Activated T-cell treated with anti-CD3 and anti-CD28 coated beads, Interleukin-2, amount 50 U/mL, for 48 hours (primary cell): ENCODE measurements at places on chromosomes 7 and 10.

DNA sequence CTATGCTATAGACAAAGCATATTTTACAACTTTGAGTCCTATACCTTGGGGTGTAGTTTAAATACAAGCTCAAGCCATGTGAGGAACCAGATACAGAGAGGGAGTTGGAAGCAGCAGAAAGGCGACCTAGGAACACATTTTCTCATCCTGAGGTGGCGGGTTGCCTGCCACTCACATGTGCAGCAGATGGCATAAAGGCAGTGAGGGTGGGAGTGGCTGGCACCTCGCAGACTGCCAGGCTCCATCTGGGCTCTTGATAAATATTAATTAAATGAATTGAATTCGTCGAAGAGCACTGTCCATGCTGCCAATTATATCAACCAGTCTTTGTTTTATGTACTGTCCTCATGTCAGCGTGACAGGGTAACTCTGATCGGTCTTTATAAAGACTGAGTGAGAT, 79.0 kb upstream of the SEMA3C start:
- DNase-seq: no peak

- no peak for DNase-seq
Observed at GRCh38 chr10:124040451-124041188, 52.8 kb downstream of the CHST15 start.

DNA sequence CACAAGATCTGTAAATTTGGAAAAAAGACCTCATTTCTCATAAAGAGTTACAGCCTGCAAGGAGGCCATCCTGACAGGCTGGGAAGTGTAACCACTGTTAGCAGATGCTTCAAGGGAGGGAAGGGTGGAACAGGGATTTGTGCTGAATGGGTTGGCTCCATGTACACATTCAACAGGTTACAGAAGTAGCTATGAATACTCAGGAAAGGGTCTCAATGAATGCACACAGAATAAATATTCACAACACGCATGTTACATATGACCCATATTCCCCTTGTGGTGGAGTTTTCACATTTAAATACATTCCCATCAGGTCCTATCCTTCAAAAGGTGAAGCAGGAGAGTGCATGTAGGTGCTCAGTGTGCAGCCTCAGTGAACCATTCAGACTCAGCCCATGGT, 316.4 kb upstream of the COBL start:
- DNase-seq: no peak

DNA sequence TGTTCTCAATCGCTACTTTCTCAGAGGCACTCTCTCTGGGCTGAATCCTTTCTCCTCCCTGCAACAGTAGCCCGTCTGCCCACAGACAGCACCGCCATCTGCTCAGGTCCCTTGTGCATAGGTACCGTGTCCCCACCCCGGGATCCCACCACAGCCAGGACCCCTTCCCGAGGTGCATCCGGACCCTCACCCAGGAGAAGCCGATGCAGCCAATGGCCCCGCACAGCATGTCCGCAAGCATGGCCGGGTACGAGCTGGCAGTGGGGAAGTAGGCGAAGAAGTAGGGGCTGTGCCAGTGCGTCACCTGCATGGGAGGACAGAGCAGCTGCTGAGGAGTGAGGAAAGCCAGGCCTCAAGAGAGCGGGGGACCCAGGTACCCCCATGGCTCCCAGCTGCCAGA, 25.5 kb downstream of the DDC start:
- no peak for DNase-seq

DNA sequence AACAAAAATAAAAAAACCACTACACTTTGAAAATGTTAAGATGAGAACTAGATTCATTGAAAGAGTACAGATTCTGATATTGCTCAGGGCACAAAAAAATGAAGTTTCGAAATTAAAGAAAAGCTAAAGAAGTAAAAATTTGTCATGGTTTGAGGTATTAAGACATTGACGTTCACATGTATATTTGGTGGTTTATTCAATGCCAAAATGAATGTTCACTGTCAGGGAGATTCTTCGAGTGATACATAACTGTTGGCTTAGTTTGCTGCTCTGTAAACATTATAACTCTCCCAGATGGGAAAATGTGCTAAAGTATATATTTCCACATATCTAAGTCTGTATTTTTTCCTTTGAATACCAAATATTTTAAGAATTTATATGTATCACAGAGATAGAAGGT, 345.0 kb downstream of the SEMA3D start:
- no peak for DNase-seq

- DNase-seq: no peak
Observed at GRCh38 chr7:35991511-35992232, 161.4 kb upstream of the EEPD1 start.

- no peak for DNase-seq
Observed at GRCh38 chr10:131897297-131897899, 3.4 kb upstream of the PPP2R2D start.

GRCh38 chr10:34731885-34732701, 83.0 kb downstream of the PARD3 start:
- DNase-seq: no peak

GRCh38 chr7:99011706-99012404, 132.1 kb downstream of the SMURF1 start:
- DNase-seq: no peak

GRCh38 chr10:6842722-6843121, 262.6 kb upstream of the PRKCQ start:
- no peak for DNase-seq

DNA sequence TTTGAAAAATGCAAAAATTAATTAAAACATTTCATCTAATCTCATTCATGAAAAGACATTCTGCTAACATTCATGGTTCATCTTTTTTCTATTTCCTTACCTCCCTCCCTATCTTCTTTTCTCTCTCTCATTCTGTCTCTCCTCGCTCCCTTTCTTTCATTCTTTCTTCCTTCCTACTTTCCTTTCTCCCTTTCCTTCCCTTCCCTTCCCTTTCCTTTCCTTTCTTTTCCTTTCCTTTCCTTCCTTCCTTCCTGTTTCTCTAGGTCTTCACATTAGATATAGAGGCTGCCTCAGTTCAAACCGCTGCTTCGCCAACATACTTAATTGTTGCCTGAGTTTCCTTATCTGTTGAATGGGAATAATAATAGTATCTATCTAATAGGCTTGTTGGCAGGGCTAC, 21.9 kb downstream of the SFRP4 start:
- no peak for DNase-seq

DNA sequence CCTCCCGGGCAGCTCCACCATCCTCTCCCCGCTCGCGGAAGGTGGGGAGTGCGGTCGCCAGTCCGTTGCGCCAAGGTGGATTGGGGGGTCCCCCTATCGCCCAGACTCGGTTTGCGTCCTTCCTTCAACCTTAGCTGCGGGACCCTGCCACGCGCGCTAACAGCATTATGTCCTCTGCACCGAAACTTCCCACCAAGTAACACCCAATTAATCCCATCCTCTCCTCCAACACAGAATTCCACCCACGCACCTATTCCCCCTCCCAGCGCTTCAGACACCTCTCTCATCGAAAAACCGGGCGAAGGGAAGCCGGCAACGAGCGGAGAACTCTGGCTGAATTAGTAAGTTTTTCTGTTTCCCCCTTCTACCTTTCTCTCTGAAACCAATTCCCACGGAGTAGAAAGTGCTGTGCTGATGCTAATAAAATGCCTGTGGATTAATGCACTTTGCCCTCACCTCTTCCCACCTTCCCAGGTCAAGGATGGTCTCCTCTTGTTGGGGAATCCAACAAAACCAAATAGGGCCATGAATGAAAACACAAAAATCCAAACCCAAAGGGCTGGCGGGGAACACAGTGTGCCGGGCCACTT, 947 bp downstream of the HOXA3 start:
- DNase-seq: peak; percentile 31

DNA sequence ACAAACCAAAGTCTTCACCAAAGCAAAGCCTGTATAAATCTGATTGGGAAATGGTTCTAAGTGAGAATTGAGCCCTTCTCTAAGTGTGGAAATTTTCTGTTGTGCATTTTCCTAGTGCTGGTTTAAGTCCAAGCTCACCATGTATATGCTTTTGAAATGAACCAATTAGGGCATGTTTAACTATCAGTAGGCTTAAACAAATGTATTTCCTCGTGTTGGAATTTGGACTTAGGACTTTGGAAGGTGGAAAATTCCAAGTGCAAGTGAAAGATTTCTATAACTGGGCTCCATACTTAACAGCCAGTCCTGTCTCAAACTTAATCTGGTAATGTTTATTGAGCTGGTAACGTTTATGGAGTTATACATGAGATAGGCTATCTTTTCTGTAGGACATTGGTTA, 28.5 kb downstream of the CCNY start:
- no peak for DNase-seq

DNA sequence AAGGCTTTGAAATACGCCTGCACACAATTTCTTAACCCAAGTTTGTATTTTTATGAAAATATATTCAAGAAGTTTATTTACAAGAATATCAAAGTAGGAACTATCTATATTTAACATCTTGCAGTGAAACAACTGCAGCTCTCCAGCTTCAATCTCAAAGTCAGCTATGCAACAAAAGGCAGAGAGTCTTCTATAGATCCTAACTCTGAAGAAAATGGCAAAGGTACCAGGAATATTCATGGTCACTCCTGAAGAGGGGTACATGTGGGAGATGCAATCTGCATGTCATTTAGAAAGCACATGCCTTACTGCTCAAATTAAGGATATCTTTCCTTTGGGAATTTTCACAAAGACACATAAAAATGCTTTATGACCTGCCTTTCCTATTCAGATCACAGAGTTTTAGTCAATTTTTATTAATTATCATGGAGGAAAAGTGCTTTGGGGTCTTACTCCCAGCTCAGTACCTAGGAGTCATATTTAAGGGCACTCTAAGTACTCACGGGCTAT, 1.5 kb downstream of the ANK3 start:
- no peak for DNase-seq

- DNase-seq: no peak
Observed at GRCh38 chr10:85645053-85645452, 721.5 kb downstream of the GRID1 start.

GRCh38 chr7:73936967-73937366, 76.0 kb downstream of the TMEM270 start:
- DNase-seq: no peak

DNA sequence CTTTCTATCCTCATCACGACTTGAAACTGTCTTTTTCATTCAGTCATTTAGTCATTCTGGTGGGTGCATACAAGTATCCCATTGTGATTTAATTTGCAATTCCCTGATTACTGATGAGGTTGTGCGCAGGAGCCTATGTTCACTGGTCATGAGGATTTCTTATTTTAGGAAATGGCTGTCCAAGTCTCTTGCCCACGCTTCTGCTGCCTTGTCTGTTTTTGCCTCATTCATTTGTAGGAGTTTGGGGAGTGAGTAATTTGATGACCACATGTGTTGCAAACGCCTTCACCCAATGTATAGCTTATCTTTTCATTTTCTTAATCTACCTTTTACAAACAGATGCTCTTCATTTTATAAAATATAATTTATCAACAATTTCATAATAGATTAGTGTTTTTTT, 127.3 kb downstream of the ARHGAP22 start:
- DNase-seq: peak; percentile 0

GRCh38 chr7:122305475-122306319, 1.1 kb upstream of the FEZF1 start:
- DNase-seq: no peak

DNA sequence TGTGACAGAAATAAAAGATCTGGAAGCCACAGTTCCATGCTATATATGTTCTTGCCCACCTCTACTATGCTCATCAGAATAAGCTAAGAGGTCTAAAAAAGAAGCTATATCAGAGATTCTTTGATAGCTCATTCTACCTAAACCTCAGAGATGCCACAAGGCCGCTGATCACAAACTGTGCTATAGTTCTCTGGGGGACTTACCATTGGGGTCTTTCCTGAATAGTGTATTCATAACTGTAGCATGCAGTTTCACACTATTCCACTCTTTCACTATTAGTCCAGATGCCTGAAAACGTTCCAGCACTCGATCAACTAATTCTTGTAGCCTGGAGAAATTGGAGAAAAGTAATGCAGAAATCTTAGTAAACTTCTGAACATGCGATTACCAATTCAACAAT, 44.5 kb upstream of the SPOCK2 start:
- no peak for DNase-seq

DNA sequence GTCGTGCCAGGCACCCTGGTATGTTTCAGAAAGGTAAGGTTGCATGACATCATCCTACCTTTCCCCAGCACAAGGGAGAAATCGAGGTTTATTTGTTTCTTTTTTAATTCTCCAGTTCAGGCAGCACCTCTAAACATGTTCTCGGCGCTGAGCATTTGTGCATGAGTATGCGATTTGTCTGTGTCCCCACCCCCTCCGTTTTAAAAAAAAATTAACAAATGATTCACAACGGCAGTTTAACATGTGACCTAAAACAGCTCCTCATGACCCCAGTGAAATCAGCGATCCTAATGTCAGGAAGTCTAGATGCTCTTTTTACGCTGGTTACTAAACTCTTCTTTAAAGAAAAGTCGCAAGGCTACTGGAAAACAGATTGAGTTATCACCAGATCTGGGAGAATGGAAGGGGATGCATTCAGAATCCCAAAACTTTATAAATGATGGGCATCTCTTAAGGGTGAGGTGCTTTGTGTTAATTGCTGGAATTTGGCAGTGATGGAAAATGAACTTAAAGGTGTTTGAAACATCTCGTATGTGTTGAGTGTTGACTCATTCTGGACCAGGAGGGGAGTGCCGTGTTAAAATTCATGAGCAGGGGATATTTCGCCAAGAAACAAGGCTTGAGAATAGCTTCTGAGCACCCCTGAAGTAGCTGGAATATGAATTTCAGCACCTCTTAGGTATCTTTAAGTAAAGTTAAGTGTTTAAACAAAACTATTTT, 106.8 kb upstream of the PDCD4 start:
- DNase-seq: no peak

DNA sequence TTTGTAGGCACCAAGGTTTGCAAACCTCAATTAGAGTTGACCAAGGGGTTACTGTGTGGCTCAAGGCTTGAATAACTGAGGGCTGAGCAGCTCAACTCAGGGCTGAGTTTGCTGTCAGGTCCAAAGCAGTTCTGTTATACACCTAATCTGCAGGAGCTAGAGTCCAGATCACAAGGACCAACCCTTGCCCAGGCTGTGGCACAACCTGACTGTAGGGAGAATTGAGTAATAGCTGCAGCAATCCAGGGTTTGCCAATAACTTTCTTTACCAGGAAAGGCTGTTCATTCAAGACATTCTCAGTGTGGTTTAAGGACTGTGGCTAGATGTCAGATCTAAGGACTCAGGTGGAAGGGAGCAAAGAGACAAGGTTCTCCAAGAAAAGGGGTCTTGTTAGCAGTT, 115.6 kb upstream of the IMMP2L start:
- no peak for DNase-seq

DNA sequence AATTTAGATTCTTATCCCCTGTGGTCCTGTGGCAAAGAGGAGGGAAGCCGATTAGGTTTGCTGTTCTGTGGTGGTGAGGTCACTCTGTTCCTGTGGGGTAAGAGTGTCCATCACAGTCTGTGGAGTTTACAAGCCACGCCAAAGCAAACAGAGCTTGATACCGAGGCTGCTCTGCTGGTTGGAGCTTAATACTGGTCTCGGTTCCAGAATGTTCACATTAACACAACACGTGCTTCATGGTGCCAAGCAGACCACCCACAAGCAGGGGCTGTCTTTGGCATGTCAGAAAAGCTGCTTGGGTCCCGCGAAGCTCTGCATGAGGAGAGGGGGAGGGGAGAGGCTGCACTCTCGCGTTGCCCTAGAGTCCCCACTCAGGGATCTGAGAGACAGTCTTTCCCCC, 47.5 kb downstream of the DNAJB6 start:
- DNase-seq: no peak

GRCh38 chr7:4566714-4567113, 115.4 kb upstream of the FOXK1 start:
- DNase-seq: no peak

- no peak for DNase-seq
Observed at GRCh38 chr10:48801001-48801421, 116.3 kb downstream of the WDFY4 start.
